ENCODE measurements at places on chromosomes 11 and 22. TPM values are rescaled to one million over a fixed set of nuclear protein-coding genes. Genes with fewer than 3 reads are reported as not detected.

Gene ROBO4
- 16.8 TPM for total RNA-seq

Gene CAPN1
- total RNA-seq: 146 TPM

Gene CSF2RB
- 0.72 TPM for total RNA-seq

Gene NOX4
- 0.78 TPM for total RNA-seq

Gene MS4A8
- 0.96 TPM for total RNA-seq

Measured in ovary (tissue), 10 donors.